ENCODE measurements at places on chromosomes 16 and 17.
A peak's percentile ranks its signal among the peaks of the same experiment; 100 is the strongest.

GRCh38 chr17:17314501-17315071 is 11.4 kb downstream of the NT5M start:
- DNase-seq = no peak

DNA sequence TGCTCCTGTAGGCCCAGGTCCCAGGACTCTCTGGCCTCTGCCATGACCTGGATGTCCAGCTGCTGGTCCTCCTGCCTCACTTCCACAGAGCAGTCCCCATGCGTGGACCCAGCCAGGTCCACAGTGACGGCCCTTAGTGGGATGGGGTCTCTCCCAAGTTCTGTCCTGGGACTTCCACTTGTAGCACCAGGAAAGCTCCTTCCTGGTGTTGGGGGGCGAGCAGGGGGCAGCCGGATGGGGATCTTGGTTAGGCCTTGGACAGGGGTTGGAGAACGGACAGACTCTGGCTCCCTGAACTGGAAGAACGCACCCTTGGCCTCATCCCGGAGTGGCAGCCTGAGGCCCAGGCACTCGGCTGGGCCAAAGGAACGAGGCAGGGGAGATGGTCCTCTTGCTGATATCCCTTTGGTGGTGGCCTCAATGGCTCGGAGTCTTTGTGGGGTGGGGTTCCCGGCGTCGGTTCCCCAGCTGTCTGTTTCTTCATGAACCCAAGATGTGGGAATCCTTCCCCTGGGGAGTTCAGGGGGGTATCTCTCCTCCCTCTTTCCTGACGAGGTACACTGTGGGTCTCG is 7.2 kb downstream of the GAS2L2 start:
- no peak for DNase-seq

DNA sequence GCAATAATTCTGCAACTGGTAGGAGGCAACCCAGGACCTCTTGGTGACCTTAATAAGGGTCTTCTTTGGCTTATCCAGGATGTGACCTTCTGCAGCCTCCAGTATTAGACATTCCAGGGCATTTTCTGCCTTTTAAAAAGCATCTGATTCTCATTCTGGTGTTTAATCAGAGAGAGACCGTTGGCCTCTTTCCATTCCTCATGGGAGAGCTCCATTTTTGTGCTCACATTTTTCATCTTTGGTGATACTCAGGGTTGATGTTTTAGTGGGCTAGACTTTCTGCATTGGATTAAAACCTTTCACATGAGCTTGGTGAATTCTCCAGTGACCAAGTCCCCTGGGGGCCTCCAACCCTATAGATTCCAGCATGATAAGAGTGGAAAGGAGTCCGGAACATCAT is 150.2 kb upstream of the CACNG5 start:
- no peak for DNase-seq

DNA sequence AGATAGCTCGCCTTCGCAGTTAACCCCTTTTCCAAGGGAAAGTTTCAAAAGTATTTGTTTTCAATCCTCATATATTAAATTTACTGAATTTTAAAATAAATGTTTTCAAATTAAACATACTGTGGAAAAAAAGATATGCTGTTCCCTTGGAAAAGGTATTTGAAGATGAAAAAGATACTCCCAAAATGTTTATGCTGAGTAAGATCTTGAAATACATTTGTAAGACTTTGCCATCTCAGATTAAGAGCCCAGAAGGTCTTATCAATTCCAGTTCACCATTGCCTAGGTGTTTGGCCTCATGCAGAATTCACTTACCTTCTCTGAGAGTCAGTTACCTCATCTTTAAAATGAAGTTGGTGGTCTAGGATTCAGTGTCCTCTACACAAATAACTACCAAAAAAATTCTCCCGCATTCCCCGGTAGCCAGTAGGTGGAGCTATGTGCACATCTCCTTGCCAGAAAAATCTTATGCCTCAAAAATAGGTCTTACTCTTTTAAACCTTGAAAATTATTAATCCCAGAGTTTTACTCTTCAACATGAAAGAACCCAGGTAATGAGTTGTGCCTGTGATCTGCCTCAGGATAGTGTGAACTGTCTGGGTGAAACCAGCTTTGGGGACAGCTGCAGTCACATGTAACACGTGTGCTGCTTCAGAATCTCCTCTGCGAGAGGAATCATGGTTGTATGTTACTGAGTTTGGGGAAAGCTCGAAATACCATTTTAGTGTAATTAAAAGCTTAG is 178.3 kb downstream of the MRTFB start:
- DNase-seq = peak; percentile 24

GRCh38 chr16:3182608-3183444 is 5.2 kb upstream of the OR1F1 start:
- DNase-seq = no peak

- no peak for DNase-seq
Measured at GRCh38 chr17:75272848-75273184, 1.8 kb upstream of the MIF4GD start.

- DNase-seq = no peak
Measured at GRCh38 chr17:7029659-7030058, 6.2 kb upstream of the SLC16A13 start.

DNA sequence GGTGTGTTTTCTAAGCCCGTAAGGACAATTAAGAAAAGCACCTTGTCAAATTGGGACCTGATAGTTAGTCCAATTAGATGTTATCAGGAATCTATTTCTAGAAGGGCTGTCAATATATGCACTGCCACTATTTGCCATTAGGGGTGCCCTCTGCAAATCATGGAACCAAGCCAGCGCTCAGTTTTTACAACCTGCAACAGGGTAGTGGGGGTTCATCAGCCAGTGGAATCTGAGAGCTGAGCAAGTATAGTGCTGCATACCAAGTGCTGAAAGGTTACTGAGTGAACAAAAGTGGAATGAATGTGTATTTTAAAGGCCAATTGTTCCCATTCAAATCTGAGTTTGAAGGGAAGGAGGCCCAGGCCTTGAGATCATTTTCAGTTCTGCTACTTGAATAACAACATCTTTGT is 10.4 kb downstream of the PRR11 start:
- peak; percentile 53 for DNase-seq

GRCh38 chr17:74493331-74493833 is 26.9 kb downstream of the CD300A start:
- DNase-seq = peak; percentile 25

DNA sequence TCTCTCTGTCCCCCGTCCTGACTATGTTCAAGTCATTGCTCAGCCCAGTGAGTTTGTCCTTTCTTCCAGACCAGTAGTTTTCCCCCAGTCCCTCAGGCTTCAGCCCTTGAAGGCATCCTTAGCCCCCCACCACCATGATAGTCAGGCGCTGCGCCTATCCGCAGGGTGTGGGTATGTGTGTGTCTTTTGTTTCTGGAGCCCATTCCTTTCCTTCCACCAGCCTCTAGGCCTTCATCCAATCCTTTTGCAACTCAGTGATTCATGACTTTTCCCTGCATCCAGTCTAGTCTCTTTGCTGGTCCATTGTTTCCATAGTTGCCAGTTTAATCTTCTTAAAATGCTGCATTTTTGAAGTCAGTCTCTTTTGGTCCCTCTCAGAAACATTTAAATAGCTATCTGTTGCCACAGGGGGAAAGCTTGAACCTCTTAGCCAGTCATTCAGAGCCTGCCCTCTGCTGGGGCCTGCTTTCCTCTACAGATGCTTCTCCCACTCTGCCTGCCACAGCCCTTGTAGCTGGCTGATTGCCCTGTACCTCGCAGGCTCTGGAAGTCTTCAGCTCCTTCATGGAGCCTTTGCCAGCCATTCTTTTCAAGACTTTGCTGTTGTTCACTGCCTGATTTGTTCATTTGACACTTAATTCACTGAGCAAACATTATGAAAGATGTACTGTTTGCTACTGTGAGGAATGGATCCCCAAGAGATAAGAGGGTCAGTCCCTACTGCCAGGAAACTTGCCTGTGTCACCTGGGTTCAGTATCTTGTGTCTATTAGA is 55.9 kb upstream of the ADCY7 start:
- DNase-seq = peak; percentile 77

DNA sequence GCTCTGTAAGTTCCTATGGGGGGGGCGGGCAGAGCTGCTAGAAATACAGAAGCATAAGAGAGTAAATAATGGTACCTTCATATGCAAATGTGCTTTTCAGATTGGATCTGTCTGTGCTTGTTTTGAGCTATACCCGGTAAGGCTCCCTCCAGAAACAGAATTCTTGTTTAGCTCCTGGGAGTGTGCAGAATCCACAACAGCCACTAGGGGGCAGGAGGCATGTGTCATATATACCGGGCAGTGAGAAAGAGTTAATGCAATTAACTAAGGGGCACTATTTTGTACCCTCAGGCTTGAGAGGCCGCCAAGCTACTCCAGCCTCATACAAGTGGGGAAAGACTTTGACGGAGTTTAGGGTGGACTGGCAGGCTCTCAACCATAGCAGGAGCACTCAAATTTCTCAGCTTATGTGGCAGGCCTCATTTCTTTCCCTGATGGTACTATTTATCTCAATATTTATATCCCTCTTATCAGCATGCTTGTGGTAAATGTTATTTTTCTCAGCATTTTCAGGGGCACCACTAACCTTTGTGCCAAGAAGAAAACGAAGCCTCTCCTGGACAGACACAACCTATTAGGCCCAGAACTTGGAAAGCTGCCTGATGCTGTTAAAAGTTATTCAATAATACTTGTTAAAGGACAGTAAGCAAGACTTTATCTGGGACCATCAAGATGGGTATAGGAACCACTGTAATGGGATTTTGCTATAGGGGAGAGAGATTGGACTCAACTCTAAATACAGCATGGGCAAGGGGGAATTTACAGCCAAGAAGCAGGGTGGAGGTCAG is 10.7 kb upstream of the CENPV start:
- peak; percentile 49 for DNase-seq

- no peak for DNase-seq
Measured at GRCh38 chr17:19321481-19322128, 40.9 kb downstream of the B9D1 start.

- DNase-seq = no peak
Measured at GRCh38 chr17:43373356-43373755, 25.4 kb upstream of the ARL4D start.

DNA sequence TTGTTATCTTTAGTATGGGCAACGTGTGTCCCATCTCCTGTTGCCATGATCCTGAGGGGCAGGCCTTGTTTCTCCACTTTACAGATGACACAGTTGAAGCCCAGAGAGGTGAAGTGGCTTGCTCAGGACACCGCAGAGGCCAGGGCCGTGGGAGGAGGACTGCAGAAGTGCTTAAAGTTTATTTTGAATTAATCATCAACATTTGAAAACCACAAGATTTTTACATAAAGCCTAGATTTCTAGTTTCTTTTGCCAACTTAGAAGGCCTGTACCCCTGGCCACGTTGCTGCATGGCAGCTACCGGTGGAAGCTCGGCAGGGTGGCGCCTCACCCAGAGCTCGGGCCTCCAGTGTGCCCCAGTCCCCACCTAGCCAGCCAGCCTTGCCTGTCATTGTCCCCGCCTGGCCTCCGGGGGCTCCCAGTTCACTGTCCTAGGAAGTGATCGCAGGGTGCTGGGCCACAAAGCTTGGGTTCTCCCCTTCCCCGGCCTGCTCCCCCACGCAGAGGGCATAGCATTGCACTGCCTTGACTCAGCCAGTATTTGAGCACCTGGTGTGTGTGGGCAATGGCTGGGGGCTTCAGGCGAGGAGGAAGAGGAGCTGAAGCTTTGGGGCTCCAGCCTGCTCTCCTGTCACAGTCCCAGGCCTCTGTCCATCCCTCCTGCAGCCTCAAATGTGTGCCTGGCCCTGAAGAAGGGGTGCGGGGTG is 14.8 kb upstream of the ADCY7 start:
- no peak for DNase-seq

GRCh38 chr17:73952480-73953205 is 250.8 kb upstream of the RPL38 start:
- DNase-seq = peak; percentile 47

GRCh38 chr17:74149597-74150427 is 53.7 kb upstream of the RPL38 start:
- DNase-seq = no peak

- no peak for DNase-seq
Measured at GRCh38 chr16:4009177-4009576, 107.1 kb downstream of the ADCY9 start.

GRCh38 chr16:88713054-88713453 is 6.8 kb downstream of the CTU2 start:
- no peak for DNase-seq

- DNase-seq = no peak
Measured at GRCh38 chr16:75193265-75193650, 13.7 kb downstream of the CTRB2 start.

GRCh38 chr17:82386255-82386831 is 14.8 kb downstream of the UTS2R start:
- no peak for DNase-seq

DNA sequence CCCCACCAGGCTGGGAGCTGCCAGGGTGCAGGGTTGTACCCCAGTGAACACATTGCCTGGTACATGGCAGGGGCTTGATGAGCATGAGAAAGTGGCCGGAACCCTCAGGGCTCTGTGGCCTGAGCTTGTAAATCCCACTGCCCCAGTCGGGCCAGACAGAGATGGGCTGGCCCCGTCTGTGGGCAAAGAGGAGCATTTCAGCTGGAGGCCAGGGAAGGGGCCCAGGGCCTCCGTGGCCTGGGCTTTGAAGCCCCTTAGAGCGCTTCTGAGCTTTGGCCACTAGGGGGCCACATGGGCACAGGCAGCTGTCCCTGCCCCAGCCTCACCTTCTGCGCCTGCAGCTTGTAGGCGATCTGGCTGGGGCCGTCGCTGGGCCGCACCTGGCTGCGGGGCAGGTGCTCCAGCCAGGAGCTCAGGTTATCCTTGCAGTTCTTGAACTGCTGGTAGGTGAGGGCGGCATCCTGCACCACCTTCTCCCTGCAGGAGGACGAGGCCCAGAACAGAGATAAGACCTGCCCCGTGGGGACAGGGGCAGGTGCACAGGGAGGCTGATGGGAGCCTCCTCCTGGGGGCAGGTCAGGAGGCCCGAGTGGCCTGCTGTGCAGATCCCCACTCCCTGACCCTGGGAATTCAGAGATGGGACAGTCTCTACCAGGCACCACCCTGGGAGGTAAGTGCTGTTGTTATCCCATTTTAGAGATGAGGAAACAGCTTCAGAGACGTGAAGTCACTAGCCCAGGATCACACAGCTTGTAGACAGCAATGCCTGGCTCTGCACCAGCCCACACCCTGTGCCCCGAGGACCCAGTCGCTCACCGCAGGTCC is 12.8 kb downstream of the EVPL start:
- peak; percentile 13 for DNase-seq

- no peak for DNase-seq
Measured at GRCh38 chr16:59259950-59260319, 525.8 kb upstream of the GOT2 start.

DNA sequence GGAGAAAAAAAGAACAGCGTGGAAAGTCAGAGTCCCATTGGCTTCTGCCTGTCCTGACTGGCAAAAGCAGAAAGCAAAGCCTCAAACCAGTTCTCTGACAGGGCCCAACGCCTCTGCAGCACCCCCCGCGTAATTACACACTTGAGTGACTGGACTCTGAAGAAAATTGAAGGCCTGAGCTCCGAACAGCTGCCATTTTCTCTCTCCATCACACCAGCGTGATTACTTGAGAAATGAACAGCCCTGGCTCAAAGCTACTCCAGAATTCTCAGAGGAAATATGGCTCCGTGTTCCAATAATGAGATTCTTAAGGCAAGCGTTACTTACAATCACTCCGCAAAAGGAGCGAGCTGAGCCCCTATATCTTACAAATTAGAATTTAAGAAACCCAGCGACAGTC is 142.7 kb upstream of the C17orf78 start:
- no peak for DNase-seq

GRCh38 chr17:50177983-50178834 is 12.4 kb downstream of the SGCA start:
- no peak for DNase-seq

Data from caudate nucleus (tissue), 63 donors.